HCEC 1CT (cell line): ENCODE measurements at places on chromosomes 7 and 10.
A peak's percentile ranks its signal among the peaks of the same experiment; 100 is the strongest.

- no peak for DNase-seq
These were observed at the start of gene EPDR1 for GRCh38 chr7:37920305-37920848. TSS of gene EPDR1 (plus strand) at chr7:37920640. CDS start at chr7:37920940, 300 bp downstream.

- no peak for DNase-seq
These were observed 18.8 kb upstream of the INPP5A start for GRCh38 chr10:132518572-132519381.

DNA sequence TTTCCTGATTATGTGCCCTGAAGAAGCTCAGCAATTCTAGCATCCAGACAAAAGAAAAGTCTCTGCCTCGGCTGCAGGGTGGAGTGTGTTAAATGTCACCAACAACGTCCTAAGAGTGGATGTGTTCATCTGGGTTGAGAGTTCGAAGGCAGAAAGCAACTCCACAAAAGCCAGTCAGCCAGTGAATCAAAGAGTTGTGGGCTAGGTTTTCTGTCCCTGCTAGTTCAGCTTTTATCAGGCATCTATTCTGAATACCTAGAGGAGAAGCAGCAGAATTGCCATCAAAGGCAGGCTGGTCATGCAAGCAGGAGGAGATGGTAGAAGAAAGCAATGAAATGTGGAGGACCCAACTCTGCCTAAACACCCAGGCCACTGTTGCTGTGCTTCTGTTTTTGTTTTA is 205.2 kb downstream of the KLF6 start:
- no peak for DNase-seq

DNA sequence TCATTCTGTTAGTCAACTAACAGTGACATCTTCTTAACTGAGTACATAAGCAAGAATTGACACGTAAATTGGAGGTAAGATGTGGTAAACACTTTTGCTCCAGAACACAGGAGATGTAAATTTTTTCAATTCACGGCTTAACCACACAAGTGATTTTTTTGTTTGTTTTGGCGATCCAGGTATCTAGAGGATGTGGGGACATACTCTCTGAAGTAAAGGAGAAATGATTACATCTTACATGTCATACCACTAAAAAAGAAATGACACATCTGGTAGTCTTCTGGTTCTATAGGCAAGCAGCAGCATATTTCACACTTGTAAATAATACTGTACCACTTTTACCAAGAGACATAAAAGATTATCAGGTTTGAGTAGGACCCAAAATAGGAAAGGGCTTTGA is 200.3 kb upstream of the ZWINT start:
- no peak for DNase-seq

DNA sequence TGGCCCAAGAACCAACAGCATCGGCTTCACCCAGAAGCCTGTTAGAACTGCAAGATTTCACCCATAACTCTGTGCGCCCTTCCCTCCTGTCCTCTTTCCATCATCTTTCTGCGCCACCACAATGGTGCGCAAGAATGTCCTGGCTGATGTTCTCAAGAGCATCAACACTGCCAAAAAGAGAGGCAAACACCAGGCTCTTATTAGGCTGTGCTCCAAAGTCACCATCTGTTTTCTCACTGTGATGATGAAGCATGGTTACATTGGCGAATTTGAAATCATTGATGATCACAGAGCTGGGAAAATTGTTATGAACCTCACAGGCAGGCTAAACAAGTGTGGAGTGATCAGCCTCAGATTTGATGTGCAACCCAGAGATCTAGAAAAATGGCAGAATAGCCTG is 115.2 kb upstream of the FGFR2 start:
- DNase-seq: no peak

DNA sequence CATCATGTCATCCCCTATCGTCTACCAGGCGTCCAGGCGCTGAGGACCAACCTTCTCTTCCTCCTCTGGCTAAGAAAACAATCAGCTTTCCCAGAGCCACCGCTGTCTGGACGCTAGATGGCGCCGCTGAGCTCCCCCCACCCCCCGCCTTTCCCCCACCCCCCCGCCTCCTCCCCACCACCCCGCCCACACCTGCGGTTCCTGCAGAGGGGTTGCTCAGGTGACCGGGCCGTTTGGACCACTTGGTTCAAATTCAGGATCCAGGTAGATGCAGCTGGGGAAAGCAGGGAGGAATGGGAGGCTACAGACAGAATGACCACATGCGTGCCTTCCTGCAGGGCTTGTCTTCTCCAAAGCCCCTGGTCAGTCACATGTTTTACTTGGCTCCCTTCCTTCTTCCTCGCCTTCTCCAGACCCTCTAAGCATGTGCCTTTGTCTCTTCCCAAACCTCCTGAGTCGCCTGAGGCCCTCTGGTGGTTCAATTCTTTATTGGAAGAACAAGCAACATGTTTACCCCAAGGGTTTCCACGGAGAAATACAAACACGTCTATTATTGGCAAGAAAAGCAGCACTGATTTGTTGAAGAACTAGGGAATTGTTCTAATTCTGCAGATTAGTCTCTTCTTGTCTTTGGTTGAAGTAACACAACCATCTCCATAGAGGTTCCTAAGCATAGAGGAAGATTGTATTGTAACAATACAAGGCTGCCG is 24.7 kb downstream of the AOC1 start:
- DNase-seq: peak; percentile 51

DNA sequence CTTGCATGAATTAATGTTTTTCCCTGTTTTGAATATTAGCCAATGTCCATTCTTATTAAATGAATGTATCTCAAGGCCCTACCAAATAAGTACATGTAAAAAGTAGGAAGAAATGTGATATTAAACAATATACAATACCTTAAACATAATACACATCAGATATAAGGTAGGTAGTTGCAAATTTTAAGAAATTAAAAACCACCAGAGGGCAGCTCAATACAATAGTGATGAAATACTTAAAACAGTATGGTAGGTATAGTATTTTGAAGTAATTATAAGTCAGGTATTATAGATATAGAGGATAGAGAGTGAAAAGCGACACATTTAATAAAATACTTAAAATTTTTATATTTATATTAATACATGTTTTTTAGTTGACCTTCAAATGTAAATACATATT is 43.6 kb upstream of the CDK14 start:
- DNase-seq: peak; percentile 29

GRCh38 chr7:158606129-158606528 is 18.5 kb upstream of the PTPRN2 start:
- DNase-seq: no peak

- DNase-seq: peak; percentile 32
These were observed 74.3 kb upstream of the CSTF2T start for GRCh38 chr10:51773681-51774080.

- DNase-seq: peak; percentile 61
These were observed 12.5 kb downstream of the PSAP start for GRCh38 chr10:71838264-71839211.

DNA sequence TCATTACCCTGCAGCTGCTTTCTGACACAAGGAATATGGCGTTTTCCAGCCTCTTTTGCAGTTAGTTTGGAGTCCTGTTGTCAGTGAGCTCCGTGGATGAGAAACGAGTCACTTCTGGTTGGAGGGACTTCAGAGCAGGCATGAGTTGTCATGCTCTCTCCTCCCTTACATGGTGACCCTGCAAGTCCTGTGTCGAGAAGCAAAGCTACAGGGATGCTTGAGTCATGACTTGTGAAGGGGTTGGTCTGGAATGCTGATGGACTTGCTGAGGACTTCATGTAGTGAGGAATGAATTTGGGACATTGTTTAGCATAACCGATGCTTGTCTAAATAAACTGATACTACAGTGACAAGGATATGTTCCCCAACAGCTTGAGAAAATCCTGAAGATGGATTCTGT is 108.8 kb downstream of the ADCYAP1R1 start:
- no peak for DNase-seq

DNA sequence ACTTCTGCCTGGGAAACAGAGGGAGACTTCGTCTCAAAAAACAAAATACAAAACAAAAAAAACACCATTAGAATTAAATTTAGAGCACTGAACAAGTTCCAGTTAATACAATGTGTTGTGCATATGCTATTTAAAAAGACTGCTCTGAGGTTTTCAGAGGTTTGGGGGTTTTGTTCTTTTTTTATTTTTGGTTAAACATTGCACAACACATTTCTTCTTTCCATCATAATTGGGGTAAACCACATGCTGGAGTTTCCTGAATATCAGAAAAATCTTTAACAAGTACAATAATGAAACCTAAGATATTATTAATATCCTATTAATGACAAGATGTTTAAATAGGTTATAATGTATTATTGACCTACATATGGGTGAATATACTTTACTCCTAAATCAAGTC is 26.3 kb downstream of the IGF2BP3 start:
- DNase-seq: no peak

GRCh38 chr10:118793545-118793944 is 38.8 kb upstream of the CACUL1 start:
- no peak for DNase-seq

DNA sequence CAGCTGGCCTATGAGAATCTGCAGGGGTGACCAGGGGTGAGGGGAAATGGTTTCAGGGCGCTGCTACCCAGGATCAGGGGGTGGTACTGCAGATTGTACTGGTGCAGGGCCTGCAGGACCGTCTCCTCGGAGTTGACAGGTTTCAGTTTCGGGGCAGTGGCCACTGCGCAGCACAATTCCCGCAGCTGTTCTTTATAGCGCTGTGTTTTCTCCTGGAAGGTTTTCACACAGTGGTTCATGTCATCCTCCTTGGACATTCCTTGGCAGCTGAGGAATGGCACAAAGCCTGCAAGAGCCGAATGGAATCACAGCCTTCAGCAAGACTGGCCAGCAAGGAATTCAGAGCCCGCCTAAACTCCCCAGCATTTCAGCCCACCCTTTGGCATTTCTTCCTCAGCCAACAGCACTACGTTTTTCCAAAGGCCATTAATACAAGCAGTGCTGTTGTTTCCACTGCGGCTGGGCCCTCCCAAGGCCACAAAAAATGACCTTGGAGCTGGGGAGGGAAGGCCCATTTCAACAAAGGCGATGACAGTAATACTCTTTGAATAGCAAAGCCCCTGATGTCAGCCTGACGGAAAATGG is 44.9 kb downstream of the PNLIPRP2 start:
- no peak for DNase-seq

GRCh38 chr7:5388273-5388901 is 35.2 kb downstream of the TNRC18 start:
- DNase-seq: no peak

- no peak for DNase-seq
These were observed 621 bp upstream of the FAM133B start for GRCh38 chr7:92590711-92591310.

DNA sequence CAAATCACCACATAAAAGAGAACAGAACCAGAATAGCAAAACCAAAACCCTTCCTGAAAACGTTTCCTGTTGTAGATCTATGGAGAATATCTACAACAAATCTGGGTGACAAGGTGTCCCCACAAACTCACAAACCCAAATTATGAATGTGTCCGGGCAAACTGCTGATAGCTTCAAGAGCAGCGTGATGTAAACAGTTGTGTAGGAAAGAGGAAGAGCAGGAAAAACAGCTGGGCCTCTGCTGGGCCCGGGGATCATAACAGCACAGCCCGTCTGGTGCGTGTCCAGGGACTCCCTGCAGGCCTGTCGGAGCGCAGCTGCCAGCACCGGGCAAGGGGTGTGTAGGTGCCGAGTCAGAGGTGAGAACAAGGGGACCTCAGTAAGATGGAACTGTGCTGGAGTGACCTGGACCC is 53.7 kb downstream of the KCNH2 start:
- no peak for DNase-seq

DNA sequence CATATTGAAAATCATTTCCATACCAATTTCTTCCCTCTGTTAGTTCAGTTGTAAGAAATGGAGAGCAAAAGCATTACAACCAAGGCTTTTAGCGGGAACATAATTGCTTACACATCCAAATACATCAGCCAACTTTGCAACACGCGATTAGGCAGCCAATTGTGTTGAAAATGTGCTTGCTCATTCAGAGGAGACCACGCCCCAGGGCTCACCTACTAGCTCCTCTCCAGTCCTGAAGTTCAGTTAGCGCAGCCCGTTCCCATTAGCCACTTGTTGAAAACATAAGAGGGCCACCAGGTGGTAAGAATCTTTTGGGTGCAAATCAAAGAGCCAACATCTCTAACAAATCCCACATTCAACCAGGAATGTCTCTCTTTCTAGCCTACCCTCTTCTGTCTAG is 213.2 kb upstream of the MDFIC start:
- DNase-seq: no peak

DNA sequence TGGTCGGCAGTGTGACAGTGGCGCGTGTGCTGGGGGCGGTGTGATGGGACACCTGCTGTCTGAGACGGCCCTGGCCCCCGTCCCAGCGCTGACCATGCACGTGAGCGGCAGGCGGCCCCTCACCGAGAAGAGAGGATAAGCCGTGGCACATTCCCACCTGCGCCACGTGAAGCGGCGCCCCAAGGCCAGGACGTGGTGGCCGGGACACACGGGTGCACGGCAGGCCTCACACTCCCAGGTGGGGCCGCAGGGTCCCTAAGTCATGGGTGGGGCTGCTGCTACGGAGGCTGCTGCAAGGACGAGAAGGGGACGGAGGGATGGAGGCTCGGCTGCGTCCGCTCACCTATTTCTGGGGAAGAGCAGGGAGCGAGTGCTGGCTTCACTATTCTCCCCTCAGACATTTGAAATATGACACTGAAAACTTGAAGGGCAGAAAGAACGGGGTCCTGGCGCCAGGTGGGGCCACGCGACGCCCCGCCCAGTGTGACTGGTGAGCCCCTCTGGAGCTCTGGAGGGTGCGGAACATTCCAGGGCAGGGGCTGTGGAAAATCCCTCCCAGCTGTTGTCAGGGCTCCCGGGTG is 7.5 kb downstream of the CYP2W1 start:
- DNase-seq: no peak

- no peak for DNase-seq
These were observed 9.3 kb downstream of the LBX1 start for GRCh38 chr10:101219946-101220451.

DNA sequence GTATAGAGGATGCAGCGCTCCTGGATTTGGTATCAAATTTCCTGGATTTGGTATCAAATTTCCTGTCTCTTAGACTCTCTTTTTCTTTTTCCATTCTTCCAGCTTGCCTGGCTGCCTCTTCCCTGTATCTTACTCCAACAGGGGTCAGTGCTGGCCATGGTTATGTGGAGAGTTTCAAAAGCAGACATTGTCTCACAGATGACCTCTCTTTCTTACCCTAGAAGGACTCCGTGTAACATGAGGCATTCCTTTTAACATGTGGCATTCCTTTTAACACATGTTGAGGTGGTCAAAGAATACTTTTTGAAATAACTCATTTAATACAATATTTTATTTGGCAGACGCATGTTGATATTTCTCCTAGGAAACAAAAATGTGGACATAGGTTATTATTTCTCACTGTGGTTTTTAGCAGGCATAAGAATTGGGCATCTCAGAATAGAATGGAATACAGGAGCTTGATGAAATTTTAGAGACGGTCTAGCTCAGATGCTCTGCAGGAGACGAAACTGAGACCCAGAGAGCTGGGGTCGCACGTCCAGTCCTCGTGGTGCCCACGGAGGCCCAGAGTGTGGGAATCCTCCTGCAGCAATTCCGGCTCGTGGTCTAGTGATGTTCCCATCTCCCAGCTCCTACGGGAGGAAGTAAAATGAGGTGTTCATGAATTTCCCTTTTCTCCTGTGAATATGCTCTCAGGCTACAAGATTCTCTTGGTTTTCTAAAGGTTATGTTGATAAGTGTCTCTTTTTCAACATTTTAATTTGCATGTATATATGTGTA is 59.6 kb upstream of the PITRM1 start:
- DNase-seq: no peak

GRCh38 chr7:29345590-29345989 is 151.0 kb downstream of the CHN2 start:
- no peak for DNase-seq
